SJCRH30 (cell line): ENCODE measurements at places on chromosomes 4 and X. TPM values are rescaled to one million over a fixed set of nuclear protein-coding genes. Genes with fewer than 3 reads are reported as not detected.
A peak's percentile ranks its signal among the peaks of the same experiment; 100 is the strongest.

CTAG1A gene
- total RNA-seq: not detected in 2 replicates

KLB gene
- 0.02 TPM in 1 of 2 replicates, not detected in the other for total RNA-seq

PNCK gene
- not detected in 2 replicates for total RNA-seq

C4orf50 gene
- total RNA-seq: not detected in 2 replicates

HSFX4 gene
- not detected in 2 replicates for total RNA-seq

TMEM144 gene
- total RNA-seq: 0.20 and 0.22 TPM in 2 replicates

FANCB gene
- 44.4 and 53.8 TPM in 2 replicates for total RNA-seq

FAM47A gene
- total RNA-seq: not detected in 2 replicates

JAKMIP1 gene
- total RNA-seq: not detected in 2 replicates

DRD5 gene
- total RNA-seq: not detected in 2 replicates

TMPRSS11D gene
- not detected in 2 replicates for total RNA-seq

CLIC2 gene
- total RNA-seq: 0.05 and 0.06 TPM in 2 replicates

TCEAL2 gene
- not detected in 2 replicates for total RNA-seq

LRAT gene
- total RNA-seq: not detected in 2 replicates

OTUD5 gene
- total RNA-seq: 17.0 and 19.2 TPM in 2 replicates

MAOB gene
- not detected in 2 replicates for total RNA-seq

HSD17B13 gene
- 0.10 TPM in 1 of 2 replicates, not detected in the other for total RNA-seq

ADGRG2 gene
- total RNA-seq: 0.13 and 0.22 TPM in 2 replicates

HAND2 gene
- 2.3 and 3.4 TPM in 2 replicates for total RNA-seq

VSIG4 gene
- not detected in 2 replicates for total RNA-seq

GRCh38 chr4:2822461-2823300 is 21.0 kb upstream of the ADD1 start:
- no peak for DNase-seq

DNA sequence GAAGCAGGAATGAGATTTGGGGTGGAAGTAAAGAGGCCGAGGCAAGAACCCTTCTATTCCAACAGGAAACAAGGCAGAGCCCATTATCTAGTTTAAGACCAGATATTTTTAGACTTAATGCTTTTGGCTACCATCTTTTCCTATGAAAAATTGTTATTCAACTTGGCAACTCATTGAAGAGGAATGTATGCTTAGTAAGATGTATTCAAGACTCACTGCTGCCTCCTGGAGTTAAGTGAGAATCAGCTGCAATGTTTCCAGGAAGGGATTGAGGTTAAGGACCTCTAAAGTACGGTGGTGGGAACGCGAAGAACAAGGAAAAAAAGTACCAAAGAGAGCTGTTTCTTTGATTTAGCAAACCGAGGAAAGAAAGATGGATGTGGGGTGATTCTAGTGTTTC is 89.1 kb downstream of the RAPGEF2 start:
- DNase-seq: peak; percentile 30

- peak; percentile 83 for DNase-seq
Observed at GRCh38 chr4:98658287-98659105, at the start of gene TSPAN5. TSPAN5 (minus strand) TSS chr4:98658611.

DNA sequence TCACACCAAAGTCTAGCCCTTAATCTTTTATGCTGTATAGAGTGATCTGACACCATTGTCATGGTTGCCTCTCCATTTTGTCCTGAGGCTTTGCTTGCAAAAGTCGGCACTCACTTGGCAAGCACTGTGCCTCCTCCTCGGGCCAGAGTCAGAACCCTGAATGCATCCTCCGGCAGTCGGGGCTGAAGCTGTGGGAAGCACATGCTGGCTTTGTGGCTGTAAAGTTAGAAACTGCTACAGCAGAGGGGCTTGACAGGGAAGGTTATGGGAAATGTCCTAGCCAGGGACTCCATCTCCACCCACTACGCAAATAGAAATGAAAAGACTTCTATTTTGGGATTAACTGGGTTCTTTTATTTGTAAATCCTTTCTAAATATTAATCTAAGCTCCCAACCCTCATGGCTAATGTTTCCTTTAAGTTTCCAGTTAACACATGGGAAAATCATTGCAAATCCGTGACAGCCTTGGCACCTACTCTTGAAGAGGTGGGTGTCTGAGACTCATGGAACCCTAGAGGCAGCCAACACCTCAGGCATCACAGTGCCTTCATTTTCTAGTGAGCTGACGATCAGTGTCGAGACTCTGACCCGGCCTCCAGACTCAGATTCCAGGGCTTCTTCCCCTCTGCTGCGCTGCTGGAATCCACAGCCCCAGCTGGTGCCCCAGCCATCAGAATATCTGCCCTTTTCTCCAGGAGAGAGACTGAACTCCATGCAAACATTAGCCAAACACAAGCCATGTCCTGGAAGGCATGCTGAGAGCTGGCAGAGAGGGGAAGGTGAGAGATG is 7.9 kb upstream of the CLDN24 start:
- DNase-seq: no peak

DNA sequence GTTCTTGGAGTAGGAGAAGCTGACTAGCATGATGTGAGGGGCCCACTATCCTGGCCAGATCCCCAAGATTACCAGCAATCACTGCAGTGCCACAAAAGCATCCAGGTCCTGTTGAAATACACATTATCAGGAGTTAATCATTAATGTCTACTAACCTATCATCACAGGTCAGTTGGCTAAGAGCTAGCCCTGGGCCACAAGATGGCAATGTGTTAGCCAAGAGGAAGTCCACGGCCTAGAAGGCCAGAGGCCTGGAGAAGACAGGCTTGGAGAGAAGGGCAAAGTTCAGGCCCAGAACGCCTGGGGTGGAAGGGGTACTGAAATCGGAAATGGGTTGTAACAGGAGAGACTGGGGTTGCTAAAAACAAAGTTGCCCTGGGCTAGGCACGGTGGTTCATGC is 19.9 kb upstream of the KIAA1210 start:
- no peak for DNase-seq

- DNase-seq: peak; percentile 28
Observed at GRCh38 chr4:82430964-82431745, 765 bp downstream of the ENOPH1 start.

GRCh38 chr4:146308951-146309350 is 94.6 kb downstream of the REELD1 start:
- DNase-seq: no peak

- no peak for DNase-seq
Observed at GRCh38 chr4:76305033-76305687, 1.4 kb upstream of the STBD1 start.

GRCh38 chr4:121792966-121793365 is 8.2 kb upstream of the EXOSC9 start:
- DNase-seq: no peak

GRCh38 chrX:6644411-6644810 is 109.5 kb upstream of the VCX3A start:
- peak; percentile 55 for DNase-seq

DNA sequence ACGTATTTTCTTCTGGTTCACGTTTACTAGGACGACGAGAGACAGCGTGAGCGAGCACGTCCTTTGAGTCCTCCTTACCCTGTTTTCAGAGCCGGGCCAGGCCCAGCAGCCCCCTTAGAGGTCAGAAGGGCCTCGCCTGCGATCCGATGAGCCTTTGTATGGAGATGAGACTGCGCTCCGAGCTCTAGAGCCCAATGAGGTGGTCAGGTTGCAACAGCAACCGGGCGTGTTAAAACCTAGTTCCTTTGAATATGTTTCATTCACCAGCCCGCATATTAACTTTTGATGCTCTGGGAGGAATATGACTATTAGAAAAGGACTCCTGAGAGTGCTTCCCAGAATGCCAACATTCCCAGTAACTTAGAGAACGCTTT is 55.6 kb upstream of the TADA2B start:
- peak; percentile 53 for DNase-seq

DNA sequence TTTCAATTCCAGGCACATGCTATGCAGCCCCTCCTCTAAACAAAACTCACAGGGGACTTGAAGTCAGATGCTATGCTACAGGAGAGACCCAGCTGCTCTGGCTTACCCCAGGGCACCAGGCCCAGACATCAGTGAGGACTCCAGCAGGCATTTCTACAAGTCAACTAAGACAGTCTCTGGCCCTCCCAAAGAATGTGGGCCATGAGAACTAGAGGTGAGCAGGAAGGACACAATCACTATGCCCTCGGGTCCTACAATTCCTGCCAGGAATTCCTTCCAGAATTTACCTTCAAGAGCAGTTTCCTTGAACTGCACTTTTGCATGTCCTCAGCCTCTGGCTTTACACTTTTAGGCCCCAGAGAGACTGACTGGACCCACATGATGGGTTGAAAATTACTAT is 17.4 kb downstream of the TMEM192 start:
- DNase-seq: no peak

- DNase-seq: peak; percentile 63
Observed at GRCh38 chr4:86484241-86484640, 109.9 kb upstream of the PTPN13 start.

DNA sequence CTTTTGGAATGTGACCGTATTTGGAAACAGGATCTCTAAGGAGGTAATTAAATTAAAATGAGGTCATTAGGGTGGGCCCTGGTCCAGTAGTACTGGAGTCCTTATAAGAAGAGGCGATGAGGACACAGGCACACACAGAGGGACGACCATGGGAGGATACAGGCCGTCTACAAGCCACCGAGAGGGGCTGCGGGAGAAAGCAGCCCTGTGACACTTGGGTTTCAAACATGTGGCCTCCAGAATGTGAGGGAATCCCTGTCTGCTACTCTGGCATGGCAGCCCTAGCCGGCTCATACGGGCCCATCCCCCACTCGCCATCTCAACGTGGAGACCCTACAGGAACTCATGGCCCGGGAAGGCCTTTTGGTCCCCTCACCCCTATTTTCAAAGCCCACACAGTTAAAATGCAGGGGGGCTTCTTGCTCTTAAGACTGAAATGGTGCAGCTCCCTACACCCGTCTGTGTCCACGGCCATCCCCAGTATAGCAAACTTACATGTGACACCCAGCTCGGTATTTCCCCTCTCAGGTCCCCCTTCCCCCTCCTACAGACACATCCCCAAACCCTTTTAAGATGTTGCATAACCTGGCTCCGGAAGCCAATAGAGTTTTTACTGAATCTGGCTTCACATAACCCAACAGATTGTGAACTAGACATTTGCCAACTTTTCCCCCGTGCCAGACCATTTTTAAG is 124.1 kb upstream of the TBL1X start:
- peak; percentile 65 for DNase-seq

GRCh38 chr4:150209140-150209829 is 131.0 kb downstream of the DCLK2 start:
- peak; percentile 45 for DNase-seq

- DNase-seq: peak; percentile 90
Observed at GRCh38 chr4:83252782-83253405, 31.7 kb downstream of the COQ2 start.

GRCh38 chrX:110066488-110067225 is 63.7 kb downstream of the TMEM164 start:
- no peak for DNase-seq

DNA sequence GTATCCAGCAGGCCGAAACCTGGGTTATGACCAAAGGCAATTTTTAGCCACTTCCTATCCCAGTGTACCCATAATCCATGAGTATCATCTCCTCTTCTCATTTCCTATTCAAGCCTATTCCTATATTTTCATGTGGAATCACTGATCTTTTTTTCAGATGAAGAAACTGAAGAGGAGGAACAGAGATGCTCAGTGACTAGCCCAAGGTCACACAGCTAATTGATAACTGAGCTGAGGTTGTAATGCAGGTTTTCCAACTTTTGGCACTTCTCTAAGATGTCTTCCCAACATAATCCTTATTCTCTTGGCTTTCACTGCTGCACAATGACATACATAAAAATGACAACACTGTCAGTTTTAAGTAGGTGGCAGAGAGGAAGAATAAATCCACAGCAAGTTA is 15.3 kb downstream of the GRIA3 start:
- no peak for DNase-seq

GRCh38 chr4:105128208-105128607 is 18.5 kb upstream of the TET2 start:
- no peak for DNase-seq

GRCh38 chrX:129654652-129655546 is at the start of gene APLN:
APLN (minus strand) TSS chrX:129654956; CDS start chrX:129654630, 326 bp downstream.
- peak; percentile 64 for DNase-seq

- DNase-seq: no peak
Observed at GRCh38 chrX:121949041-121949760, 901.8 kb downstream of the GLUD2 start.
